Esophagus muscularis mucosa (tissue), 4 donors: ENCODE measurements at places on chromosomes 11 and 22. TPM values are rescaled to one million over a fixed set of nuclear protein-coding genes. Genes with fewer than 3 reads are reported as not detected.

INPP5J gene
- 1.6 TPM for total RNA-seq

CDPF1 gene
- 8.3 TPM for total RNA-seq

SYT9 gene
- 0.13 TPM for total RNA-seq

CRYAB gene
- 400 TPM for total RNA-seq

TPBGL gene
- total RNA-seq: 0.33 TPM

FAM111B gene
- not detected for total RNA-seq

MPEG1 gene
- 10.1 TPM for total RNA-seq

CBLIF gene
- not detected for total RNA-seq

DNA sequence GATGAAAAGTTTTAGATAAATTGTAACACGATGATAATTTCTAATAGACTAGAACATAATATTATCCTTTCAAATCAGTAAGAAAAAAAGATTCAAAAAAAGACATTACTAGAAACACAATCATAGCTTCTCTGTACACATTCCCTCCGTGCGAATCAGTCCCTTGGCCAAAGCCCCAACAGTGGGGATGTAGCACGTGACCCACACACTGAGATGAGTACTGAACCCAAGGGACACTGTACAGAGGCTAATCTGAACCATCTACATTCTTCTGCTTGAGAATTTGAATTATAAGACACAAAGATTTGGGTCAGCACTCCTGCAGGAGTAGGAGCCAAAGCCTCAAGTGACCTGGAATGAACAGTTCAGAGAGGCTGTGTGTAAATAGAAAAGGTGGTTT lies 353.7 kb downstream of the INSC start:
- H3K27ac ChIP-seq: no peak overlapping the region
- H3K27me3 ChIP-seq: no peaks in the 10 kb centered on the region
- H3K4me1 ChIP-seq: no peaks in the 10 kb centered on the region
- H3K4me3 ChIP-seq: no peak overlapping the region
- H3K36me3 ChIP-seq: no peaks in the 10 kb centered on the region

GRCh38 chr11:96073536-96073935 lies 149.6 kb upstream of the MTMR2 start:
- no peak overlapping the region for H3K27ac ChIP-seq
- H3K27me3 ChIP-seq: no peaks in the 10 kb centered on the region
- H3K36me3 ChIP-seq: no peaks in the 10 kb centered on the region
- DNase-seq: no peak

- H3K36me3 ChIP-seq: no peaks in the 10 kb centered on the region
- H3K27me3 ChIP-seq: peaks cover 29% of the 10 kb centered on the region
- H3K4me1 ChIP-seq: no peaks in the 10 kb centered on the region
- H3K27ac ChIP-seq: no peak overlapping the region
These were observed 190.2 kb downstream of the SHANK2 start for GRCh38 chr11:71062199-71062598.

DNA sequence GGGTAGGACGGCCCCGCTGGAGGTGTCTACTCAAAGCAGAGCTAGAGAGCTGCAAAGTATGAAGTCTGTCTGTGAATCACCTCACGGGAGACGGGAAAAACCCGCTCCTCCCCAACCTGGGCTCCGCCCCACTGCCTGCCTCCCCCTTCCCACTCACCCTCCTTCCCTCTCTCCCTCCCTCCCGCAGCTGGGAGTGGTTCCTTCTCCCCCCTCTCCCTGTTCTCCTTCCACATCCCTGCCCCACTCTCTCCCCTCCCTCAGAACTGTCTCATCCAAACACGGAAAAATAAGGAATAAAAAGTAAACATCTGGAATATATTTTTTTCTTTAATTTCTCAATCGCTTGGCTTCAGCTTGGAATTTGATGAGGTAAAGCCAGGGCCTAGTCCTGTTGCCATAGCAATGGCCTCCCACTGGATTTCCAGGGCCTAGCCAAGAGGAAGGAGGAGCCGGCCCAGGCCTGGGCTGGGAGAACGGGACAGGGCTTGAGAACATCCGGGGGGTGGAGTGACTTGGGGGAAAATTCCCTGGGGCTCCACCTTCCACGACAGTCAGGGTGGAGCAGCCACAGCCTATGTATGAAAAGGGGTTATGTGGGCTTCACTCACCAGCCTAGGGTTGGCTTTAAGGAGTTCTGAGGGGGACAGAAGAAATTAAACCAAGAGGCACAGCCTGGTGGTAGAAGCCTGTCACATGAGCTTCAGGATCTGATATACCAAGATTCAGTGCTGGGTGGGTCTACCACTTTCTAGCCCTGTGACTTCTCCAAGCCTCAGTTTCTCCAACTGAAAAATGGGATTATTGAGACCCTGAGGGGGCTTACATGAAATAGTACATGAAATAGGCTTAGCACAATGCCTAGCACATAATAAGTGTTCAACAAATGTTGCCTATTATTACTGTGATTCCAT lies 2.2 kb downstream of the TNKS1BP1 start:
- peak overlapping the region; percentile 88 for H3K4me3 ChIP-seq
- peaks cover 49% of the 10 kb centered on the region for H3K36me3 ChIP-seq
- peak overlapping the region; percentile 98 for H3K27ac ChIP-seq
- H3K4me1 ChIP-seq: peaks cover 82% of the 10 kb centered on the region
- no peaks in the 10 kb centered on the region for H3K27me3 ChIP-seq

- H3K4me1 ChIP-seq: no peaks in the 10 kb centered on the region
- no peak overlapping the region for H3K27ac ChIP-seq
- no peaks in the 10 kb centered on the region for H3K27me3 ChIP-seq
- no peak for DNase-seq
These were observed 185.3 kb downstream of the DYNC2H1 start for GRCh38 chr11:103294516-103294915.

DNA sequence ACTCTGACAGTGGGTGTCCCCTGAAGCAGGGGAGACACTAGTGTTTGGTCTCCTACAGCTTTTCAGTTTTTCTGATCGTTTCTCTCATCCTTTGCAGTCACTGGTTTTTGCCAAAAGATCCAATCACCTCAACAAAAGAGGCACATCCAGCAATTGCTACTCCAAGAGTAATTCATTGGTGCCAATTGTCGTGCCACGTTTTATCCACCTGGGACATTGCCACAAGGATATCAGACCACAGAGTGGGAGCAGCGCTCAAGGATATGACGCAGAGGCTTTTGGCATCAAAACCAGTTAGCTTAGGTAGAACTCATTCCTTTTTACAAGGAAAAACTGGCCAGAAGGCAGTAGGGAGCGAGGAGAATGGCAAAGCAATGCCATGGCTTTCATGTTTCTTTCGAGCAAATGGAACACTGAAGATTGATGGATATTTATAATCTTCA lies 40.9 kb upstream of the BLID start:
- DNase-seq: no peak
- H3K4me3 ChIP-seq: peak overlapping the region; percentile 65
- peaks cover 56% of the 10 kb centered on the region for H3K4me1 ChIP-seq
- H3K27ac ChIP-seq: peak overlapping the region; percentile 86
- H3K36me3 ChIP-seq: no peaks in the 10 kb centered on the region
- no peaks in the 10 kb centered on the region for H3K27me3 ChIP-seq

- no peak overlapping the region for H3K27ac ChIP-seq
- H3K27me3 ChIP-seq: no peaks in the 10 kb centered on the region
- no peak for DNase-seq
- peaks cover 69% of the 10 kb centered on the region for H3K4me1 ChIP-seq
These were observed 1.6 kb downstream of the RNF26 start for GRCh38 chr11:119335655-119336543.

DNA sequence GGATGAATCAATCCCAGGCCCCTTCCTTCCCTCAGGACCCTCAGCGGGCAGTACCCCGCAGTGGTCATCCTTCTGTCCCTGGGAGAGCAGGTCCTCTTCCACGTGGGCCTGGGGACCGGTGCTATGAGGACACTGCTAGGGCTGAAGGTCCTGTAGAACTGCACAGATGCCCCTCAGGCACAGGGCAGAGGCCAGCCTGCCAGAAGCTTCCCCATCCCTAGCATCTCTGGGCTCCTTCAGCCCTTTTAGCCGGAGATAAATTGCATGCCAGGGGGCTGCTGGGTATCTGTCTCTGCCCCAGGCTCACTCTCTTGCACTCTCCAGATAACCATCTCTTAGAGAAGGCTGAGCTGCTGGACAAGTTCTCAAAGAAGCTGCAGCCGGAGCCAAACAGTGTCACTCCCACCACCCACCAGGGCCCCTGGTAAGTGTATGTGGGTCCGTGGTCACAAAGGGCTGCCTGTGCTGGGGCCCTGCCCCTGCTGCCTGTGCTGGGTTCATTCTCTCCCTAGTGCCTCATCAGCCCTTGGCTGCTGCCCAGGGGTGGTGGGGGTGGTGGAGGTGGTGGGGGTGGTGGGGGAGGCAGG lies 2.3 kb downstream of the ATG16L2 start:
- peaks cover 41% of the 10 kb centered on the region for H3K4me1 ChIP-seq
- no peak for DNase-seq
- H3K4me3 ChIP-seq: no peak overlapping the region
- no peaks in the 10 kb centered on the region for H3K27me3 ChIP-seq
- peaks cover 36% of the 10 kb centered on the region for H3K36me3 ChIP-seq

DNA sequence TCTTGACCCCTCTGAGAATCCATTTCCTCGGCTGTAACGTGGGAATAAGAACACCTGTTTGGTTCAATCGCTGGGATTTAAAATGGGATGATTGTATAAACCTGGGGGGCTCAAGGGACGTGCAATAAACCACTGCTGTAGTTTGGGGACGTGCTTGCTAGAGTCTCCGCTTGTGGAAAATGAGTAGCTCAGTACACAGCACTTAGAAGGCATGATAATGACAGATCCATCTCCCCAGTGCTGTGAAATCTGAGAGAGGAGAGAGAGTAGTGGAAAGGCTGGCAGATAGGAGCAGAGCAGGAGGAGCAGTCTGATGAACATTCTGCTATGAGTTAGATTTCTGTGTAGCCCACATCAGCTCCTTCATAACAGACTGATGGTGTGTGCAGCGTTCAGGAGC lies 256.5 kb downstream of the MN1 start:
- no peak for DNase-seq
- peaks cover 9% of the 10 kb centered on the region for H3K4me1 ChIP-seq
- no peaks in the 10 kb centered on the region for H3K27me3 ChIP-seq
- no peaks in the 10 kb centered on the region for H3K36me3 ChIP-seq
